NAMALWA (cell line): ENCODE measurements at places on chromosomes 4 and X.
A peak's percentile ranks its signal among the peaks of the same experiment; 100 is the strongest.

- DNase-seq: no peak
Observed at GRCh38 chrX:46582966-46583365, 9.4 kb downstream of the CHST7 start.

GRCh38 chr4:147981305-147981704, 249.4 kb downstream of the ARHGAP10 start:
- DNase-seq: no peak

- peak; percentile 1 for DNase-seq
Observed at GRCh38 chrX:47749185-47749967, 87.3 kb upstream of the ZNF81 start.

- DNase-seq: peak; percentile 87
Observed at GRCh38 chr4:73573794-73574528, 46.3 kb downstream of the RASSF6 start.

DNA sequence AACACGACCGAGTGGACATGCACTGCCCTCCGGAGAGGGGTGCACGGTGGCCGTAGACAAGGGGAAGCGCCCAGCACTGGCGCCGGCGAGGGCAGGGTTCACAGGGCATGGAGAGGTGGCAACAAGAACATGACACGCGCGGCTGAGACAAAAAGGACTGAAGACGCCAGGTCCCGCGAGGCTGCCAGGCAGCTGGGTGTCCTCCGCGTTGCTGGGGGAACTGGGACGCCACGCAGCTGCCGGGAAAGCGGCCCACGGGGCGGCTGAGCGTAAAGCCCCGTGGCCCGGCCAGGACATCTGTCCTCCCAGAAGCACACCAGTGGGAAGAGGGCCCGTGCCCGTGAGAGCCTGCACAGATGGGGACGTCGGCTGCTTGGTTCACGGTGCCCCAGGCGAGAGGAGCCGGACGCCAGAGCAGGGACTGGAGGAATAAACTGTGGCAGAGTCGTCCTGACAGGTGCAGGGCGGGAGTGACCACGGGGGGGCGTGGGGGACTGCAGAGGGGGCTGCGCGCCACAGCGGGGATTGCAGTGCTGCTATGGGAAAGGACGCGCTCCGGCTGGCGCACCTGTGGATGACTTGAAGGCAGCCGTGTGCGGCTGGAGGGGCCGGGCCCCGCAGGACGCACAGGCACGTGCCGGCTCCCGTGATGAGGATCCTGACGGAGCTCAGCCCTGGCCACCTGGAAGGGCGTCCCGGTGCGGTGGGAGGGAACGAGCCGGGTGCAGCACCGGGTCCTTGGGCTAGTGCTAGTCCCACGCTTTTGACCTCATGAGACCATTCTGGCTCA, 32.1 kb upstream of the GTPBP6 start:
- DNase-seq: no peak

DNA sequence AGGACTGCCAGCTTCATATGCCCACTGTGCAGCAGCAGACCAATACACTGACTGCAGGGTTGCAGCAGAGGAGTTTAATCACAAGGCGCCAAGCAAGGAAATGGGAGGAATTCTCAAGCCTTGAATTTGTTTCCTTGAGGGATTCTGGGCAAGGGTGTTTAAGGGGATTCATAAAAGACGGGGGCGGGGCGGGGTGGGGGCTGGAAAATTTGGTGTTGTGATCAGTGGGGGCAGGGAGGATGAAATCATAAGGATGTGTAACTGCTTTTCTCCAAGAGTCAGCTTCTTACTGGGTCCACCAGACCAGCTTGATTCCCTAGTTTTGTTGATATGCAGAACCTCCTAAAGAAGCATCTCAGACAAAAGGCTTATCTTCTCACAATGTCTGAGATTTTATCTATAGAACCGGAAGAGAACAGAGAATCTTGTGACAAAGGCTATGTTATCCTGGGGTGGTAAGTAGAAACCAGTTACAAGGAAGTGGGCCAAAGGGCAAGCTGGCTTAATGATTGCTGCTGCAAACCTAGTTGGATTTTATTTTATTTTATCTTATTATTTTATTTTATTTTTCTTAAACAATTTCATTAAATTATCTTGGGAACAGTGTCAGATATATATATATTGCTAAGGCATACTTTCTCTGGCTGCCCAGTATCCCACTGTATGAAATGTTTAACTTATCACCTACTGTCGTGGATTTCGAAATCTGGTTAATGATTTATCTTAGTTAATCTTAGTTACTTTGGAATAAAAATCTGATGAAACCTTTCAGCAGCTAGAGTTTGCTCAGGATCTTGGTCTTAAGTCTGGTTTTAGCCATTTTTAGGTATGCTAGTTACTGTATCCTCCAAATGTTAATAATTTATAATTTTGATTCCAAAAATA, 276.4 kb downstream of the RPA4 start:
- no peak for DNase-seq

GRCh38 chrX:25851141-25851540, 287.0 kb upstream of the MAGEB18 start:
- no peak for DNase-seq

GRCh38 chr4:80538276-80538926, 202.9 kb downstream of the CFAP299 start:
- DNase-seq: no peak

DNA sequence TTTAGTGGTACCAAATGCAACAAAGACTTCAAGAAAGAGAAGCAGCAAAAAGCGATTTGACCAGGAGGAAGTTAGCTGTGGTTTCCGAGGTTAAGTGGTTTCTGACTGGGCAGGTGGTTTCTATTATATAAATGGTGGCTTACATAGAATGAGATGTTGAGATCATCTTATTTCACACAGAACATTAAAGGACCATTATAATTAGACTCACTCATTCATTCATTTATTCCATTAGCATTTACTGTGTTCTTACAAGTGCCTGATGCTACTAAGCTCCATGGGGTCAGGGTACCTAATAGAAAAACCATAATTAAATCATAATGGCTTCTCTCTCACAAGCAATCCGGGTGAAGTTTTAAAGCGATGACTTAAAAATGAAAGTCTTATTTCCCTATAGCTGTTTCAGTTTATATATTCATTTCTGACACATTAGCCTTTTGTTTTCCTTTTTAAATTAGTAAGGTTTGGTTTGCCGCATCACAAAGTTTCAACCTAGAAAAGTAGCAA, 10.6 kb downstream of the TSPAN6 start:
- DNase-seq: peak; percentile 9

DNA sequence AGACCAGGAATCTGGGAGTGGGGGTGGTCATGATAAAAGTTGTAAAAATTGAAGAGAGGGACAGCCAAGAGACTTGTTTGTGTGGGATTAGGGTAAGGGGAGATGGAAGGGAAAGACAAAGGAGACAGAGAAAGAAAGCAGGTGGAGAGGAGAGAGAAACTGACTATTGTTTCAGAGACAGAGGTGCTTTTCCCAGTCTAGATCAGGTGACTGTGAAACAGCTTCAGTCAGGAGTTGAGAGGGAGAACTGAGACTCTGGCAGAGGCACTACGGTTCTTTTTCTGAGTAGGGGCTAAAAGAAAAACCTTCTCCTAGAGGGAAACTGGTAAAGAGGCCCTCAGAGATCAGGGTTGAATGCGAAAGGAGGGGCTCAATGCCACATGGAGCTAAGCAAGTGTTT, 106.4 kb downstream of the KDR start:
- no peak for DNase-seq

DNA sequence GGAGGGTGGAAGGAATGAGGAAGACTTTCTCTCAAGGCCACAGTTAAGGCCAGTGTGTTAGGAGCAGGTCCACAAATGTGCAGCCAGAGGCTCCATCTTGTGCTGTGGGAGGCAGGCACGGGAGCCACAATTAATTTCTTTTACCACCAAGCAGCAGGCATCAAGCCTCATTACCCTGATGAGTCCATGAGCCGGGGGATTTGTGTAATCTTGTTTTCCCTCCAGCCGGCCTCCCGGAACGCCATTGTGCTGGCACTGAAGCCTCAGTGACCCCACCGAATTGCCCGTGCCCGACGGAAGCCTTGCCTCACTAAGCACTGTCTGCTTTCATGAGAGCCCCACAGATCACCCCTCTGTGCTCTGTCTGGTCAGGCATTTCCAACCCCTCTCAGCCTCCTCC, 154.7 kb upstream of the STX18 start:
- no peak for DNase-seq
